ENCODE measurements at places on chromosomes 16 and 17.
A peak's percentile ranks its signal among the peaks of the same experiment; 100 is the strongest.

- DNase-seq = peak; percentile 75
These were observed 580 bp downstream of the RANGRF start for GRCh38 chr17:8289103-8289397.

GRCh38 chr17:34579017-34579946, at the start of gene TMEM132E:
TSS of gene TMEM132E (plus strand) at chr17:34579582. CDS start at chr17:34581077, 1,495 bp downstream.
- DNase-seq = no peak

GRCh38 chr17:57415751-57416207, 159.5 kb downstream of the MSI2 start:
- no peak for DNase-seq

DNA sequence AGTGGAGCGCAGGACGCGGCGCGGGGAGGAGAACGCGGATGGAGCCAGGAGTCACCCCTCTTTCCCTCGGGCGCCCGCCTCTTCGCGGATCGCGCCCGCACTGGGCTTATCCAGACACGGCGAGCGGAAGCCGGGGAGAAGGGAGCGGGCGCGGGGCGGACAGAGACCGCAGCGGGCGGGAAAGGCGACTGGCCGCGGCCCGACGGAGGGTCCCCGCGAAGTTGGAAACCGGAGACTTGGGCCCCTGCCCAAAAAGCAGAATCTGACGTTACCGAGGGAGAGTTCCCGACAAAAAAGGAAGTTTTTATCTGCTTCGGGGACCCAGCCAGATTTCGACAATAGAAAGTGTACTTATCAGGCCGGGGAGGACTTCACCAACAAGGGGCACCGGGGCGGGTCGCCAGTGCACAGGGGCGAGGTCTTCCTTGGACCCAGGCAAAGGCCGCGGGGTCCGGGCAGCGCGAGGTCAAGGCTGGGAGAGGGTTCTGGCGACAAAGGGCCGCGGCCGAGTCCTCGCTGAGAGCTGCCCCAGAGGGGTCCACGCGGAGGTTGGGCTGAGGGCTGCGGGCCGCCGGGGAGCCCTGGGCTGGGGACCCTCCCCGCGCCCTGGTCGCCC, 519 bp downstream of the ST6GALNAC2 start:
- no peak for DNase-seq

DNA sequence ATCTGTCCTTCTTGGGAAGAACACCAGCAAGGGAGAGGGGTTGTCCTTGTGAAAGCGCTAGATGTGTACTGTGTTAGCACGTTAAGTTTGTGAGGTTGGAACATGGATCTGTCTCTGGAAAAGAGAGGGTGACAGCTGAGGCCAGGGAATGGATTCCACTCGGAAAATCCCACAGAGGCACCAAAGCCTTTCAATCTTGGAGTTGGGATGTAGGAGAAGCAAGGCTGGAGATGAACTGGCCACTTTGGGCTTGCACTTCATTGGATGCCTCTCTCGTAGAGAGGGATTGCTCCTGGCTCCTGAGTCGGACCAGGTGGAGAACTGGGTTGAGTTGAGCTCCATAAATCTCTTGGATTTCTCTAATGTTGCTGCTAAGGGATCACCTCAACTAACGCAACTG, 67.2 kb downstream of the CCDC182 start:
- no peak for DNase-seq
